ENCODE measurements at places on chromosomes 3 and 15.

GRCh38 chr3:124814620-124815421, 72.3 kb downstream of the ITGB5 start:
- no peak for DNase-seq

- no peak for DNase-seq
These were observed 37.1 kb downstream of the QTRT2 start for GRCh38 chr3:114093596-114093995.

DNA sequence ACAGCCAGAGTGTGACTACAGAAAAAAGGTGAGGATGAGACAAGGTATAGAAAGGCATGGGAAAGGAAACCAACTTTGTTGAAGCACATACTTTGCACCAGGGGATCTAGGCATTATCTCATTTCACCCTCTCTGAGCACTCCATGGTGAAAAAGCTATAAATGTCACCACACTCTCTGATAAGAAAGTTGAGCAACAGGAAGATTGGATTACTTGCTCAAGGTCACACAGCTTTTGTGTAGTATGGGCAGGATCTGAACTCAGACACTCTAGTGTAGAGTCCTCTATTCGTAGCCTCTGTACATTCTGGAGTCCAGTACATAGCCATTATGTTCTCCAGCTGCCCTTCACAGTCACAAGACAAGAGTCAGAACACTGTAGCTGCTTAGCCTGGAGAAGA, 163.4 kb upstream of the SEMA6D start:
- DNase-seq: no peak

- DNase-seq: no peak
These were observed 29.4 kb downstream of the LYSMD4 start for GRCh38 chr15:99703603-99704443.

- DNase-seq: no peak
These were observed 13.1 kb upstream of the SKOR1 start for GRCh38 chr15:67812241-67812644.

DNA sequence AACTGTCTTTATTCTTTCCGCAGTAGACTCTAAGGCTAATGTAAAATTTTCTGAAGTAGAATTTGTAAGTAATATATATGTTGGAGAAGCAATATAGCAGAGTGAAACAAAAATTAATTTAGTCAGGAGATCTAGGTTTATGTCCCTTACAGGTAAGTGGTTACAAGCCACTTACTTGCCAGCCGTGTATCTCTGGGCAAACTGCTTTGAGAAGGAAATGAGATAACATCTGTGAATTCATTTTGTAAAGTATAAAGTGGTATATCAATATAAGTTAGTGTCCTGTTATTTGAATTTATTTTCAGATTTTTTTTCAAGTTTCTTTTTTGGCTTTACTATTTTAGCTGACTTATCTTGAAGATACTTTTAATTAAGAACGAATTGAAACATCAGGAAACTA, 5.5 kb downstream of the DAZL start:
- DNase-seq: no peak

DNA sequence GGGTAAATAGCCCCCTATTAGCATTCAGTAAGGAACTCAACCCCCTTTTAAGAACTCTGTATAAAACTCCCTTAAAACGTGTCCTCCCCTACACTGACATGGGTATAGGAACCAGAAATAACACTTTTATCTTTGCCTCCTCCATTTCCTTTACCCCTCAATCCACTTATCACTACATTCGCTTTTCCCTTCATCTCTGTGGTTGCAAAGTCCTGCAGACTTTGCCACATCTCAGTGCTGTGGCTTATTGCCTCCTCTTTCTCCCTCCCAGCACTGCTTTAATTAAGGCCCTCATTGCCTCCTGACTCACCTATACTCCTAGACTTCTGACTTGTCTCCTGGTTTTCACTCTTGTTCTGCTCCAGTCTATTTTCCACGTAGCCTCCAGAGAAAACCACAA, 94.3 kb upstream of the GADL1 start:
- no peak for DNase-seq

GRCh38 chr3:190424108-190424477, 25.6 kb downstream of the TMEM207 start:
- DNase-seq: no peak

DNA sequence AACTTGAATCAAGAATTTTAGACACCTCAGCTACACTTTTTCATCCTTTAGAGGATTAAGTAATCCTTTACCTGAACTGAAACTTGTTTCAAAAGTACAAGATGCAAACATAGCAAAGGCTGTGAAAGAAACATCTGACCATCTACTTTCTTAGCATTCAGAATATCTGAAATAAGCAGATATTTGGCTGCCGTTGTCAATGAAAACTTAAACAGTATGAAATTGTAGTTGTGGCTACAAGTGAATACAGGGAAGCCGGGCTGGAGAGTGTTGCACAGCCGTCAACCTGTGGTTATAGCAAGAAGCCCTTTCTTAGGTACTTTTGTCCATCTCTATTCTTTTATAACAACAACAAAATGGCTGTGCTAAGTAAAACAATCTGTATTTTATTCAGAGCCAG, 6.9 kb upstream of the CX3CR1 start:
- DNase-seq: no peak

- DNase-seq: no peak
These were observed 63.2 kb downstream of the IQGAP1 start for GRCh38 chr15:90451053-90451850.

DNA sequence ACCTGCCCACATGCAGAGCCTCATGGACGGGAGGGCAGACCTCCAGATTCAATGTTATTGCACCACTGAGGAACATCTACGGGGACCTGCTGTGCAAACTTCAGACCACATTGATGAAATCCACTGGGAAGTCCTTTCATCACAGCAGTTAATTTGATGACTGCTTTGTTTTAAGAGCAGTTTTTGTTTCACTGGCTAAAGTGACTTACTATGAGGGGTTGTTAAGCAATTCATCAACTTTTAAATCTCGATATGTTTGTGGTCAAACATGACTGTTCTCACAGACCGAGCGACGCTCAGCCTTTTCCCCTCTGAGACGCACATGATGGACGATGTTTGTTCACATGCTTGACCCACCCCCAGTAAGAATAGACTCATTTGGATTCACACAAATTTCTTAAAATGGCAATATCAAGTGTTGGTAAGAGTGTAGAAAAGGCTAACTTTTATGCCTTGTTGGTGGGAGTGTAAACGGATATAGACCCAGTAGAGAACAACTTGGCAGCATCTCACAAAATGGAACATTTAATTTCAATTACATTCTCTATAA, 35.9 kb upstream of the IREB2 start:
- no peak for DNase-seq

GRCh38 chr3:6165951-6166350, 695.0 kb upstream of the GRM7 start:
- DNase-seq: no peak

DNA sequence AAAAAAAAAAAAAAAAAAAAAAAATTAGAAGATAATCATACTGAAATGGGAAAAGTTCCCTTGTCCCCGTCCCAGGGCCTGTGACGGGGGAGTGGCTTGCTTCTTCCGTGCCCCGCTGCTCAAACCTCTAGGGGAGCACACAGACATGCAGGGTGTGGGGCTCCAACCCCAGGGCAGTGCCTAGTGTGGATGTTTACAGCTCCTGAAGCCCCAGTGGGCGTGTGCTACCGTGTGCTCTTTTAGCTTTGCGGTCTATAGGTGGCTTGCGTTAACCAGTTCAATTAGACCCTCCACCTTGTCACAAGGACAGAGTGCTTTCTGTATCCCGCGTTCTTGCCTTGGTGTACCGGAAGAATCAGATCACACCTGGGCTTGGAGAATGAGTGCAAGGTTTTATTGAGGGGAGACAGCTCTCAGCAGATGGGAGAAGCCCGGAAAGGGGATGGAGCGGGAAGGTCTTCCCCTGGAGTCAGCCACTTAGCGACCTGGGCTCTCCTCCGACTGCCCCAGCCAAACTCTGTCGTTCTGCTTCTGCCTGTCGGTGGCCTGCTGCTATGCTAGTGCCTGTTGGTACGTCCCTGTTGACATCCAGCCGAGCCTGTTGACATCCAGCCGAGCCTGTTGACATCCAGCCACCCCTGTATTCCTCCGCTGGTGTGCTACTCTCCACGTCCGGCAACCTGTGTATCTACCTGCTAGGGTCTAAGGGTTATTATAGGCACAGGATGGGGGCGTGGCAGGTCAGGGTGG, 569.8 kb downstream of the VGLL3 start:
- no peak for DNase-seq

DNA sequence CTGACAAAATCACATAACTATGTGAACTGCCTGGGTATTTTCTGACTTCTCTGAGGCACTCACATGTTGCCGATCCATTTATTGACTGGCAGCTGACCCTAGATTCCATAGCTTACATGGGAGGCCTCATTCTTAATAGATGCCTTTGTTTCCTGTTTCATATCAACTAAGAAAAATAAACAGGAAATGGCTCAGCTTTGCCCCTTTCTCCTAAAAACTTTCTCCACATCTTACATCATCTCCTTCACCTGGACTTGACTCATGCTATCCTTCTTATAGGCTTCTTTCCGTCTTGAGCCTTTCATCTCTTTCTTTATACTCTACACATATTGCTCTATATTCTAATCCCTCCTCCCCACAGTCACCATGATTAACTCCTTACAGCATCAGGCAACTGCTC, 38.0 kb downstream of the TXNRD3 start:
- no peak for DNase-seq

- no peak for DNase-seq
These were observed 353.6 kb upstream of the SLCO3A1 start for GRCh38 chr15:91499774-91500383.

DNA sequence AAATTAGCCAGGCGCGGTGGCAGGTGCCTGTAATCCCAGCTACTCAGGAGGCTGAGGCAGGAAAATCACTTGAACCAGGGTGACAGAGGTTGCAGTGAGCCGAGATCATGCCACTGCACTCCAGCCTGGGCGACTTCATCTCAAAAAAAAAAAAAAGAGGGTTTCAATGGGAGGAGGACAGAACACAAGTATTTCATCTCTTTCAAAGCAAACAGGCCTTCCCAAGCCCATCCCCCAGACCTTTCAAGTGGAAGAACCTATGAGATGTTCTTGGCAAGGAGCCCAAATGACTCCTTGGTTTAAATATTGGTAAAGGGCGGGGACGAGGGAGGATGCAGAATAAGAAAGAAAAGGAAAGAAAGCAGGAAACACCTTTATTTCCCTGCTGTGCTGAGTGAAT, 62.2 kb upstream of the MCF2L2 start:
- DNase-seq: no peak

Measured in NCI-H524 treated with DMSO at 0.1 percent for 48 hours (cell line).